ENCODE measurements at places on chromosomes 16 and 17. TPM values are rescaled to one million over a fixed set of nuclear protein-coding genes. Genes with fewer than 3 reads are reported as not detected.

The DHX58 gene
- total RNA-seq, result 0.12 TPM

The ADAM11 gene
- 1.9 TPM for total RNA-seq

The MYADML2 gene
- not detected for total RNA-seq

The MEIOC gene
- 2.9 TPM for total RNA-seq

The SYNGR3 gene
- total RNA-seq, result 6.5 TPM

The GLIS2 gene
- total RNA-seq, result 32.4 TPM

The USP43 gene
- 4.5 TPM for total RNA-seq

The SECTM1 gene
- 1.9 TPM for total RNA-seq

The GALR2 gene
- 0.77 TPM for total RNA-seq

The HOXB9 gene
- 9.1 TPM for total RNA-seq

The C16orf92 gene
- not detected for total RNA-seq

The EFNB3 gene
- 1.7 TPM for total RNA-seq

The IL21R gene
- 0.02 TPM for total RNA-seq

The CLDN9 gene
- 0.37 TPM for total RNA-seq

The KCNAB3 gene
- 3.0 TPM for total RNA-seq

The NOG gene
- total RNA-seq, result 1.1 TPM

The SPATA32 gene
- 0.17 TPM for total RNA-seq

The CBX2 gene
- total RNA-seq, result 18.9 TPM

The P3H4 gene
- 39.0 TPM for total RNA-seq

The SCGB1C2 gene
- not detected for total RNA-seq

The MEOX1 gene
- not detected for total RNA-seq

The NPIPB9 gene
- total RNA-seq, result 1.7 TPM

The APOH gene
- total RNA-seq, result 3.8 TPM

The CA5A gene
- total RNA-seq, result not detected

The TMEM94 gene
- 42.4 TPM for total RNA-seq
